Fibroblast of skin of left biceps (primary cell): ENCODE measurements at places on chromosomes 1 and 21.

GRCh38 chr1:91736715-91737615 lies 149.0 kb downstream of the TGFBR3 start:
- no peak for DNase-seq

GRCh38 chr1:18485227-18485626 lies 4.5 kb downstream of the KLHDC7A start:
- DNase-seq = no peak

DNA sequence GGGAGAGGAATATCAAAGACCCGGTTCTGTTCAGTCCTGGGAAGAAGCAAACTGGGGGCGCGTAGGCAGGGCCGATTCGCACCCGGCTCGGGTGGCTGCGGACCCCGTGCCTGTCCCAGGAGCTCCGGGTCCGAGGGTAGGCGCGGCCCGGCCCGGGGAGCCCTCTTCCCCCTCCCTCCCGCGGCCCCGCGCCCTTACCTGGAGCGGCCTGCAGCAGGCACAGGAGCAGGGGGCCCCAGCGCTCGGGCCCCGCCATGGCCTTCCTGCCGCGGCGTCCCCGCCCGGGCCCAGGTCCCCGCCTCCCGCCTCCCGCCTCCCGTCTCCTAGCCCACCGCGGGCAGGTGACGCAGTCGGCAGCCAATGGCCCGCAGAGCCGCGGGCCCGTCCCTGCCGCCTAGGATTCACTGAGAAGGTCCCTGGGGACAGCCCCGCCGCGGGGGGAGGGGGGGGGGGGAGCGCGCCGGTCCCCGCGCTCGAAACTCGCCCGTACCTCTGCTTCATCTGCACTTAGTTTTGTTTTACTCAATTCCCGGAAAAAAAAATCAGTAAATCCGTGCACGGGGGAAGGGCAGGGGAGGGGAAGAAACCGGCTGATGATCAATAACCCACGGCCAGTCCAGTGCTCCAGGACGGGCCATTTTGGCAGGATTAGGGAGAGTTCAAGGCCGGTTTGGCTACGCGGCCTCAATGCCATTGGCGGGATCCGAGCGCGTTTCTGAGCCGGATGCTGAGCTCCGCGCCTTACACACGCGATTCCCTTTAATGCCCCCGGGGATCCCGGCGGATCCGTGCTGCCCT lies at the start of gene IFNLR1:
Gene IFNLR1 (minus strand): TSS at position 297 of the 798 bp plus-strand sequence. CDS start 41 bp downstream, at position 256.
- no peak for DNase-seq

DNA sequence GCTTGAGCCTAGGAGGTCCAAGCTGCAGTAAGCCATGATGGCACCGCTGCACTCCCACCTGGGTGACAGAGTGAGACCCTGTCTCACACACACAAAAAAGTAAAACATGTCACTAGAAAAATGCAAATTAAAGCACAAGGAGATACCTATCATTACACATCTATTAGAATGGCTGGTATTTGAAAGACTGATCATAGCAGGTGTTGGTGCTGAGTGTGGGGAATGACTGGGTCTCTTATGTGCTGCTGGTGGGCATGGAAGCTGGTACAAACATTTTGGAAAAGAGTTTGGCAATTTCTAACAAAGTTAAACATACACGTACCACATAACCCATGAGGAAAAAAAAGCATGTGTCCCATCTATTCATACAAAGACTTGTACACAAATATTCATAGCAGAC lies 142.1 kb upstream of the ZBTB40 start:
- no peak for DNase-seq

- DNase-seq = no peak
These were observed 54.4 kb downstream of the DOP1B start for GRCh38 chr21:36210779-36211659.

DNA sequence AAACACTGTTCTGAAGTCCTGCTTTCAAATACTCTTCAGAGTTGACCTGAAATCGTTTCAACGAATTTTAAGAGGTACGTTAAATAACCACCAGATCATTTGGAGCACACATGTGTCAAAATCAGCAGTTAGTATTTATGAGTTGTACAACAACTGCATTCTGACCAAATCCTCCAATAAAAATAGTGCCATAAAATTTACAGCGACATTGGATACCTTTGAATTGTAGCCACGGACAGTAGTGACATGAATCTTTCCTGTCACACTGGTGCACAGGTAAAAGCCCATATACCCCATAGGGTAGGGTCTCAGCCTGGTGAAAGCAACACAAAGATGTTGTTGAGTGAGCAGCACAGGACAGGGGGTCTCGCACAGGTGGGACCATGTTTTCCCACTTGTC lies 121.5 kb downstream of the CLIC6 start:
- DNase-seq = no peak

GRCh38 chr1:23385119-23385621 lies 15.5 kb upstream of the ZNF436 start:
- DNase-seq = no peak

DNA sequence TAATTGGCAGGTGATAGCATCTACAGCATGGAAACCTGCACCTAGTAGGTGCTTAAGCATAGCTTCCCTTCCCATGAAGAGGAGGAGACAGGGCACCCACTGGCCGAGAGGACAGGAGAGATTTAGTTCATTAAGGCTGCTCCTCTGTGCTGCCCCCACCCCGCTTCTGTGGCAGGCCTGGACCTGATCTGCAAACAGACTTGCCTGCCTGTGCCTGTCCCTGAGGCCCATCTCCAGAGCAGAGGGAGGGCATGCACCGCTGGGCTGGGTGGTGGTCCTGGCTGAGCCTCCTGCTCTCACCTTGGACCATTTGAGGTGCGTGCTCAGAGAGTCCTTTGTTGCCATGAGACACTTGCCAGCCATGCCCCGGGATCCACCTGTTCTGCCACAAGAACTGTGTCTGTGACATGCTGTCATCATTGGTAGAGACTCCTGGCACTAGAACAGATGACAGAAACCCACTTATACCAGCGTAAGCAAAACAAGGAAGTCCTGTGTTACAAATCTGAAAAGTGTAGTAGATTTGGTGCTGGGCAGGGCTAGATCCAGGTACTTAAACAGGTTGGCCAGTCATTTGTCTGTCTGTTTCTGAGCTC lies 55.6 kb downstream of the PTPRF start:
- DNase-seq = no peak

DNA sequence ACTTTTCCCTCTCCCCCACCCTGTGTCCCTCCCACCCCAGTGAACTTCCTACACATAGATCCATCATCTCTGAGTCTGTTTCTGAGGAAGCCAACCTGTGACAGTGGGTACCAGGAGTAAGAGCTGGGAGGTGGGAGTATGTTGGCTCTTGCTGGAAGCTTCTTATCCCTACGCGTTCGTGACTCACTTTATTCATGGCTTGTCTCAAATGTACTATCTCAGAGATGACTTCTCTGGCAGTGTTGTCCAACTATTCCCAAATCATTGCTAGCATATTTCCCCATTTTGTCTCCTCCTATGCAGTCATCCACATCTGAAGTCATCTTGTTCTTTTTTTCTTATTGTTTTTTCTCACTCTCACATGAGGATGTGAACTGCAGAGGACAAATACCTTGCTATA lies 88.0 kb downstream of the HIVEP3 start:
- DNase-seq = no peak

GRCh38 chr1:206709772-206710459 lies 25.2 kb downstream of the MAPKAPK2 start:
- DNase-seq = no peak

DNA sequence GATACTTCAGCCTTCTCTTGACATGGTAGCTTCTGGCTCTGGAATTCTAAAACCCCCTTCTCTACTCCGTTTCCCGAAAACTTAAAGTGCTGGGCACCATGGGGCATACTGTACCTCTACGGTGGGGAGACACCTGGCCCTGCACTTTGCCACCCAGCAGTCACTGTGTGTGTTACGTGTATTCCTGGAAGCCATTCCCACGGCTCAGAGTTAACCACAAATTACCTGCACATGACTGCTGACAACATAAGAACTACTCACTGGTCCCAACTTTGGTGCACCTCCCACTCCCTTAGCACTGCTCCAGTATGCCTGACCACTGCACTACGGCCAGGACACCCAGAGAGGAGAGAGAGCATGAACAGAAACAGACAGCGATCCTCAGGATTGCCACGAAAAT lies 29.4 kb upstream of the TMPRSS2 start:
- DNase-seq = no peak

DNA sequence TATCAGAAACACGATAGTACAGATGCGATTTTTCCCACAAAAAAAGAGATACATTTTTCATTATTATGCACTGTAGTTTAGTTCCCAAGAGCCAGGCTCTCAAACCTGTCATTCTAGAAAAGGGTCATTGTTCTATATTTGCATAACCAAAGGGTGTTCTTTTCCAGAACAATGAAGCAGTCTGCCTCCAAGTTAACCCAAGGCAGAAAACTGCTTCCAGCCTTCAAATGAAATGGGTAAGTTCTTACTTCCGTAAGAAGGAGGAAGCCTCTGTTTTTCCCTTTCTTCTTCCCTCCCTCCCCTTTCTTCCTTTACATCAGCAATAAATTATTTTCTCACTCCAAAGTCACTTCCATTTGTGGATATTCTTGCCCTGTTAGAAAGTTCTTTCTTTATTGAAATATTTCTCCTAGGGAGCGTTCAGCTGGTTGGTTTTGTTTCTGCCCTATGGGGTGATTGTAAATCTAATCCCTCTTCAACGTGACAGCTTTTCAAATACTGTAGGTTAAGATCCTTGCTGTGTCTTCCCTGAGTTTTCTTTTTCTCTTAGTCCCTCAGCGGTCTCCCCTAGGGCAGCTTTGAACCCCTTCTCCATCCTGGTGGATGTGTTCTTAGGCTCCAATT lies 77.3 kb upstream of the PTGFRN start:
- DNase-seq = no peak
